Activated gamma-delta T cell treated with Interleukin-2 at 50 U/mL for 16 hours (primary cell): ENCODE measurements at places on chromosomes 3 and 15.

DNA sequence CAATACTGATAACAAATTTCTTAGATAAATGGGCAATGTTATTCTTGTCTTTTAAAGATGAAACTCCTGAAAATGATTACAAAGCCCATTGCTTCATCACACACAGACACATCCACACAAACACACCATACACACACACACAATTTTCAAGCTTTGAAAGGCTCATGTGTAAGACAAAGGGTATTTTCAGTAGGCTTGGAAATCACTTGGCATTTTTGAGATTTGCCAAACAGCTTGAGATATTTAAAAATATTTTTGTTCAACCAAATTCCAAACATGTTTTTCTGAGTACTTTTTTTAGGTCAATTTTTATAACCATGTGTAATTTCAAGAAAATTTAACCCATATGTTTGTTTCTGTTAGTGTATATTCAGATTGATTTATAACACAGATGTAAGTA, 283.7 kb downstream of the ROBO2 start:
- DNase-seq, result no peak

- no peak for DNase-seq
Measured at GRCh38 chr3:115571413-115571812, 51.9 kb upstream of the GAP43 start.

GRCh38 chr3:72786668-72787067, 61.6 kb downstream of the SHQ1 start:
- no peak for DNase-seq

DNA sequence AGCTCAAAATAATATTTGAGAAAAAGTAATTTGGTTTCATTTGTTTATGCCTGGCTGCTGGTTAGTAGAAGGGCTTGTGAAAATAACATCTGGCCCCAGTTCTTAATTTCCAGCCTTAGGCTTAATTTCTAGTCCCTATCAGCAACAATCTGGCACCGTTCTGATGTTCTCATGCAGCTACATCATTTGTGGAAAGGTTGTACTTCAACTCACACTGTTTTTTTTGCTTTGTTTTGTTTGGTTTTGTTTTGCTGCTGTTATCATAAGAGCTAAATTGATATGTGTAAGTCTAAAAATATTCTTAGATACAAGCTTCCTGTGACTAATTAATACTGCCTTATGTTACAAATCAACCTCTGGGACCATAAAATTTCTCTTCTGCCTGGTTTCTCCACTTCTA, 8.9 kb downstream of the CPA3 start:
- DNase-seq, result no peak

GRCh38 chr3:7275396-7275795, 414.5 kb downstream of the GRM7 start:
- DNase-seq, result no peak

DNA sequence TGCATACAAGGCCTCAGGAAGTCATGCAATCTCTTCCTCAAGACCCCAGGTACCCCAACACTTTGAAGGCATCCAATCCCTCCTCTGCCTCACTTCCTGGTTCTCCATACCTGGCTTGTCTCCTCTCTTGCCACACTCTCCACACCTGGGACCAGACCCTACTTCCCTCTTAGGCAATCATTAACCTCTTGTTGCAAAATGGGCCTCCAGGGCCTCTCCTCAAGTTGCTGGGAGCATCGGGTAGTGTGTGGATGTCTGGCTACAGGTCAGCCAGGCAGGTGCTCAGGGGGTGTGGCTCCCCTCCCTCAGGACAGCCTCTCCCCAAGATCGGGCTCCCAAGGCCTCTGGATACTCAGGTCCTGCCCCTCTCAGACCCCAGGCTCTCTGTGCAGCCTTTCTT, 8.6 kb downstream of the PLA2G4E start:
- DNase-seq, result no peak

- DNase-seq, result no peak
Measured at GRCh38 chr3:98048586-98048985, 13.5 kb upstream of the GABRR3 start.

DNA sequence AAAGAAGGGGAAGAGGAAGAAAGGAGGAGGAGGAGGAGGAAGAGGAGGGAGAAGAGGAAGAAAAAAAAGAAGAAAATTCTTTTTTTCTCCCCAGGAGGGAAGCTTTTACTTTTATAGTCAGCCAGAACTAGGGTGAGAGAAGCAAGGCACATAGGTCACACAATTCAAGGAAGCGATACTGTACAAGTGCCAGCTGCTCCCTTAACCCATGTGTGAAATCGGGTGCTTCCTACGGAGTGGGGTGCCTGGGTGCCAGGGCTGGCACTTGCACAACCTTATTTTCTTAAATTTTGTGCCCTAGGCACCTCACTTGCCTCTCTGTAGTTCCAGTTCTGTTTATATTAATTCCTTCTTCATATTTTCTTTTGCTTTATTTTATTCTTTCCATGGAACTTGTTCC, 150.4 kb downstream of the LIPC start:
- no peak for DNase-seq

DNA sequence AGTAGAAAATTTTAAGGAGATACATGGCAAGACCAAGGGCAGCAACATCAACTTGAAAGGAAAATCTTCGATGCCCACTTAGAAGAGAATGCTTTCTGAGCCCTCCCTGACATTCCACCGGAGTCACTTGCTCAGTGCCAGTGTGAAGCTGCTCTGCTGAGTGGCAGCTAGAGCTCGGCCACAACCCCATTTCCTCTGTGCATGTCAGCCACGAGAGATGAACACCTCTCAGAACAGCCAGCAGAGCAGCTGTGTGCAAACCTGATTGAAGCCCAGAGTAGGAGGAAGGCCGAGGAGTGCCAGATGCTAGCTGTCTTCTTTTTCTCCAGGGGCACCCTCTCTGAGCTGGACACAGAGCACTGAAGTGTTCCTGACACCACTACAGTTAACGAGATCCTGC, 12.2 kb downstream of the TARS3 start:
- no peak for DNase-seq

GRCh38 chr15:33150431-33150941, 44.0 kb downstream of the FMN1 start:
- no peak for DNase-seq

- peak; percentile 45 for DNase-seq
Measured at GRCh38 chr3:71583566-71584393, at the start of gene FOXP1. Gene FOXP1, minus strand, starts transcription at chr3:71583728. Its CDS starts 385,347 bp downstream, at chr3:71198381.

DNA sequence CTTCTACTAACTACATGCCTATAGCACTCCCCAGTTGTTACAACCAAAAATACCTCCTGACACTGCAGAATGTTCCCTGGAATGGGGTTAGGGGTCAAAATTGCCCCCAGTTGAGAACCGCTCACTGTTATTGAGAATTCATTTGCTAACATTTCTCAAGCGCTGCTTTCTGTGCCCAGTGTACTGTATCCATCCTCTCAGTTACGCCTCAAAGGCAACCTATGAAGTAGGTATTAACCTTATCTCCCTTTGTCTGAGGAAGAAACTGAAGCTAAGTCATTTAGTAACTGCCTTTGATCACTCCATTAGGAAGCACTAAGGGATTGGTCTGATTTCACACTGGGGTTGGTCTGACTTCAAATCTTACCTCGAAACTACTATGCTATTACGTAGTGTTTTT, 70.1 kb downstream of the CADPS start:
- DNase-seq, result no peak

DNA sequence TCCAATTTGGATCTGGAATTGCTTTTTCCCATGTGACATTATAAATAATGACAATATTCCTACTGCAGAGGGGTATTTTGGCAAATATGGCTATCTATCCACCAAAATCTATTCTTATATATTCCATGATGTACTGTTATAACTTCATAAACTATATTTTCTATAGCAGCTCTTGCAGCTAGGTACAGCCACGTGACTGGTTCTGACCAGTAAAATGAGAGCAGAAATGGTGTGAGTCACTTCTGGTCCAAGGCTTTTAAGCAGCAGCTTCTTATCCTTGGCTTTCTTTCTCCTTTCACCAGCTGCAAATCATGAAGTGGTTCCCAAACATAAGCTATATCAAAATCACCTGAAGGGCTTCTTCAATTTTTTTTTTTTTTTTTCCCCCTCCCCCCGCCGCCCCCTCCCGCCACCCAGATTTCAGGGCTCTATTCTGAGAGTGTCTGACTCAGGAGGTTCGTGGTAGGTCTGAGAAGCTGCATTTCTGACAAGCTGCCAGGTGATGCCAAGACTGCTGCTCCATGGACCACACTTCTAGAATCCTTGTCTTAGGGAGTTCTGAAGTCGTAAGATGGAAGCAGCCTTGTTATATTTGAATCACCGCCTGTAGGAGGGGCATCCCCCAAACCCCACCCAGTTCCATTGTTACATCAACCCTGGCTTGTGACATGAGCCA, 357.5 kb downstream of the CHST2 start:
- no peak for DNase-seq

GRCh38 chr15:86205096-86205495, 125.4 kb downstream of the AGBL1 start:
- DNase-seq, result no peak

- DNase-seq, result no peak
Measured at GRCh38 chr3:9280451-9281219, 31.2 kb upstream of the SRGAP3 start.

DNA sequence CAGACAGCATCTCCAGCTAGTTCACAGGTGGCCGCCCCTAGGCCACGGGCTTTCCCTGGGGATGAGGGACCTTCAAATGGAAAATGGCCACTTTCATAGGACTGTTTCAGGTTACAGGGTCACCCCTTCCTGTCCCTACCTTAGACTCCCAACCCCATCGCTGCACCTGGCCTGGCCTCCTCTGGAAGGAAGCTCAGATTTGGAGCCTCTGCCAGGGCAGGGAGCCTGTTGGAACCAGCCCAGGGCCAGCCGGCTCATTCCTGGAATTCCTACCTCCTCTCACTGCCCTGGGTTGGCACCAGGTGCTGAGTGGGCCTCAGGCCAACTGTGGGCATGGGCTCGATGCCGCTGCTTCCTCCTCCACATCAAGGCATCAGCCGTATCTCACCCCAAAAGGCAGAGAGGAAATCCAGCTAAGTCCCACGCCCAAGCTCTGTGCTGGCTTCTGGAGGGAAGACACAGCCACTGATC, 42.2 kb downstream of the KLHL25 start:
- DNase-seq, result no peak

GRCh38 chr3:125013095-125013494, 42.7 kb downstream of the HEG1 start:
- no peak for DNase-seq

DNA sequence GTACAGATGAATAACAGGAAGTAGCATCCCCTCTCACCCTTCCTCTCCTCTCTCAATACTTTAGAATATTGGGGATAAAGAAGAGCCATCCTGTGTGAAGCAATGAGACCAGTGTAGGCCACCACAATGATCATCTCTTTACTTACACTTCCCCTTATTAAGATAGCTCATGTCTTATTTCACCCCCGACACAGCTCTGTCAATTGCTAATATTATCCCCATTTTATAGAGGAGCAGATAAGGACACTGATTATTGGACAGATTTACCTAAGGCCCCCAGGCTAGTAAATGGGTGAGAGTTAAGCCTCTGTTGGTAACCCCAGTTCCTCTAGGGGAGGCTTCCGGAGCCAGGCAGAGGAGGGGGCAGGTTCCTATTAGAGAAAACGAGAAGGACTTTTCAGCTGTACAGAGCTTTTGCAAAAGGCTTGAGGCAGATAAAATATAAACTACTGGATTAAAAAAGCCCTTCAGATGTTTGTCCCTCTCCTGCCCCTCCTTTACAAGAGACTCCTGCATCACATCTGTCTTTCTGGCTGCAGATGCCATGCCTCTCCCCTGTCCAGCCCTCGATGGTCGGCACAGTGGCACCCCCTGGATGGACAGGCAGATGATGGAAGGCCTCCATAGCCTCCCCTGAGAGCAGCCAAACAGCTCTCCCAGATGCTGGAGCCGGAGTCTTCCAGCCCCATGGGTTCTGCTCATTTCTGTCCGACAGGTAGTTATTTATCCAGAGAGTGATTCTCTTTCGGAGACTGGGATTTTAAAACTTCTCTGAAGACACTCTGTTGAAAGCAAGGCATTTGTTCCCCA, 49.4 kb upstream of the LCTL start:
- DNase-seq, result no peak

GRCh38 chr3:54008744-54009143, 113.6 kb upstream of the CACNA2D3 start:
- no peak for DNase-seq
